ENCODE measurements at places on chromosomes 11 and 22. TPM values are rescaled to one million over a fixed set of nuclear protein-coding genes. Genes with fewer than 3 reads are reported as not detected.
A peak's percentile ranks its signal among the peaks of the same experiment; 100 is the strongest.

GRCh38 chr11:120174866-120175265 is 36.0 kb upstream of the OAF start:
- peaks cover 12% of the 10 kb centered on the region for H3K27me3 ChIP-seq
- H3K27ac ChIP-seq = no peak overlapping the region
- H3K4me3 ChIP-seq = no peak overlapping the region
- peaks cover 30% of the 10 kb centered on the region for H3K4me1 ChIP-seq
- H3K36me3 ChIP-seq = no peaks in the 10 kb centered on the region

DNA sequence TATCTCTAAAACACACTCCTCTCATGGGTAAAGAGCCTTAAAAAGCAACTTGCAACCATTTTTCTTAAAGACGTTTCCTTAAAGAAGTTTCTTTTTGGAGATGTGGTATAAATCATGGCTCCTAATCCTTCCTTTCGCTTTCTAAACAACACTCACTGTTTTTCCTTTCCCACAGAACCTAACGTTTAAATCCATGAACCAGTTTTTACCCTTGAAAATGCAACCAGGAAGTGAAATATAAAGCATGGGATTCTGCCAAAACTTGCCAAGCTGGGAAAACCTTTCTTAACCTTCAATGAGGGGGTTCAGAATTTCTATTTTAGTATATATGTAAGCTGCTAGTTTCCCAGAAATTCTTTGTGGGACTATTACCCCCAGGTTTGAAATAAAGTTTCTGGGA is 8.6 kb downstream of the PLEKHA7 start:
- DNase-seq = no peak
- H3K4me3 ChIP-seq = no peak overlapping the region
- H3K27ac ChIP-seq = no peak overlapping the region
- H3K27me3 ChIP-seq = no peaks in the 10 kb centered on the region

DNA sequence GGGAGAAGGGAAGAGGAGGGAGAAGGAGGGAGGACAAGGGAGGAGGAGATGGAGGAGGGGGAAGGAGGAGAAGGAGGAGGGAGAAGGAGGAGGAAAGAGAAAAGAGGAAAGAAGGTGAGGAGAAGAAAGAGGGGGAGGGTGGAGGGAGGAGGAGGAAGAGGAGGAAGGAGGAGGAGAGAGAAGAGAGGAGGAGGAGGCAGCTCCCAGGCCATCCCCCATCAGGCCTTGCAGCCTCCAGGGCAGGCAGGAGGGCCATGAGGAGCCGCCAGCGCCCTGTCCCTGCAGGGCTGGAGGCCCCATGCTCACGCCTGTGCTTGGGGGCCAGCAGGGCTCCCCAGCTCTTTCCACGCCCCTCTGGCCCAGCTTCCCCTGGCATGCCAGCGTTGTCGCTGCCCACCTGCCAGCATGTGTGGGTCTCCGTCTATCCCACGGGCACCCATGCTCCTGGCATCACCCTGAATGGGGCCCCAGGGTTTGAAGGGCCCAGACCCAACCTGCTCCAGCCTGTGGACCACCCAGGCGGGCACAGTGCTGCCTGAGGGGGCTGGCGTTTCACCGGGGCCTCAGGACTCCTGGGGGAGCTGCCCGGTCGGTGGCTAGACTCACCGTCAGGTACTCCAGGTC is 5.2 kb downstream of the TSPAN32 start:
- no peaks in the 10 kb centered on the region for H3K27me3 ChIP-seq
- H3K4me1 ChIP-seq = peaks cover 71% of the 10 kb centered on the region
- DNase-seq = no peak
- H3K36me3 ChIP-seq = peaks cover 2% of the 10 kb centered on the region
- H3K4me3 ChIP-seq = no peak overlapping the region
- peak overlapping the region; percentile 79 for H3K27ac ChIP-seq

DNA sequence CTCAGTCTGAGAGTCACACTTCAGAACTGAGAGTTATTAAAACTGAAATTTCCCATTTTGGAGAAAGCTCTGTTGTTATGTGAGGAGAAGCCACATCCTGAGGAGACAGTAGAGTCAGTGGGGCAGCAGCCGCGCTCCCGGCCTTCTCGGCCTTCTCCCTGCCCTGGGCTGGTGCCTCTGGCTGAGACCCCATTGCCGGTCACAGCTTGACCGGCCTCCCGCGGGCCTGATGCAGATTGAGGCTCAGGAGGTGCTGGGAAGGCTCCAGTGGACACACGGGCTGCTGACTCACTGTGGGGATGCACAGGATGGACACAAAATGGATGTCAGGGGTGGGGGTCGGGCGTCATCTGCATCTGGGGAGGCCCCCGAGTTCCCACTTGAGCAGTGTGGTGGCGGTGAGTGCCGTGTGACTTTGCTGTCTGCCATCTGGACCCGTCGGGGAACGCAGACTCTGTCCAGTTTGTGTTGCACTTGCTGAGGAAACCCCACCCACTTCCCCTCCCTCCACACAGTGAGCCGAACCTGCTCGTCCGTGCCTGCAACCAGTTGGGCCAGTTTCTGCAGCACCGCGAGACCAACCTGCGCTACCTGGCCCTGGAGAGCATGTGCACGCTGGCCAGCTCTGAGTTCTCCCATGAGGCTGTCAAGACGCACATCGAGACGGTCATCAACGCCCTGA is 50.1 kb downstream of the MUC6 start:
- no peak overlapping the region for H3K27ac ChIP-seq
- no peak for DNase-seq
- peaks cover 97% of the 10 kb centered on the region for H3K36me3 ChIP-seq
- peaks cover 6% of the 10 kb centered on the region for H3K4me1 ChIP-seq
- no peak overlapping the region for H3K4me3 ChIP-seq

DNA sequence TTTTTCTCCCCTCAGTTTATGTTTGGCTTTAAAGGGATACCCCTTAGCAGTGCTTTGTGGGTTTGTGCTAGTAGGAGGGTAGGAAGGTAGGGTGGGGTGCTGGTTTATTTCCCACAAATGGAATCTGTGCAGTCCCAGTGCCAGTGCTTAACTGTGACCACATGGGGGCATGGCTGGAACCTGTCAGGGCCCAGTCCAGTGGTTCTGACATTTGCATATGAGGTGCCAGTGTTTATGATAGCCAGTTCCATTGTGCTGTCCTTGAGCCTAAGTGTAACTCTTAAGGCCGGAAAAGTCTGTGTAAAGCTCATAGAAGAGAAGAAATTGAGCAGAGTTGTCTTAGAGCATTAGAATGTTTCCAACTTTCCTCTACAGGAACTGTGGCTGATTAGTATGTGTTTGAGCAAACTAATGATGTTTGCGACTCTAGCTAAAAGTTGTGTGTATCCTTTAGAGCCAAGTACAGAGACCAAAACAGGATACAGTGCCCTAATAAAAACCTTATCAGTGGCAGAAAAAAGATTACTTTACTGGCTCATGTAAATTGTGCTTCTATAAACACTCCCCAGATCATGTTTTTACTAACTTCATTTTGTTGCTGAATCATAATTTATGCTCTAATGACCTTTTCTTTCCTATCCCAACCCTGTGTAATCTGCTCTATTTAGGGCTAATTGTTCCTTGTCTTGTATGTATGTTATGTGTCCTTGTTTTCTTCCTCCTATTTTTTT is 38.1 kb downstream of the DIXDC1 start:
- no peak for DNase-seq
- H3K36me3 ChIP-seq = peaks cover 14% of the 10 kb centered on the region
- no peak overlapping the region for H3K27ac ChIP-seq
- no peak overlapping the region for H3K4me3 ChIP-seq
- H3K27me3 ChIP-seq = no peaks in the 10 kb centered on the region

- DNase-seq = peak; percentile 62
- no peaks in the 10 kb centered on the region for H3K36me3 ChIP-seq
- H3K4me1 ChIP-seq = no peaks in the 10 kb centered on the region
- H3K27ac ChIP-seq = no peak overlapping the region
- no peaks in the 10 kb centered on the region for H3K27me3 ChIP-seq
These were observed 46.4 kb downstream of the PAX6 start for GRCh38 chr11:31764766-31765165.

DNA sequence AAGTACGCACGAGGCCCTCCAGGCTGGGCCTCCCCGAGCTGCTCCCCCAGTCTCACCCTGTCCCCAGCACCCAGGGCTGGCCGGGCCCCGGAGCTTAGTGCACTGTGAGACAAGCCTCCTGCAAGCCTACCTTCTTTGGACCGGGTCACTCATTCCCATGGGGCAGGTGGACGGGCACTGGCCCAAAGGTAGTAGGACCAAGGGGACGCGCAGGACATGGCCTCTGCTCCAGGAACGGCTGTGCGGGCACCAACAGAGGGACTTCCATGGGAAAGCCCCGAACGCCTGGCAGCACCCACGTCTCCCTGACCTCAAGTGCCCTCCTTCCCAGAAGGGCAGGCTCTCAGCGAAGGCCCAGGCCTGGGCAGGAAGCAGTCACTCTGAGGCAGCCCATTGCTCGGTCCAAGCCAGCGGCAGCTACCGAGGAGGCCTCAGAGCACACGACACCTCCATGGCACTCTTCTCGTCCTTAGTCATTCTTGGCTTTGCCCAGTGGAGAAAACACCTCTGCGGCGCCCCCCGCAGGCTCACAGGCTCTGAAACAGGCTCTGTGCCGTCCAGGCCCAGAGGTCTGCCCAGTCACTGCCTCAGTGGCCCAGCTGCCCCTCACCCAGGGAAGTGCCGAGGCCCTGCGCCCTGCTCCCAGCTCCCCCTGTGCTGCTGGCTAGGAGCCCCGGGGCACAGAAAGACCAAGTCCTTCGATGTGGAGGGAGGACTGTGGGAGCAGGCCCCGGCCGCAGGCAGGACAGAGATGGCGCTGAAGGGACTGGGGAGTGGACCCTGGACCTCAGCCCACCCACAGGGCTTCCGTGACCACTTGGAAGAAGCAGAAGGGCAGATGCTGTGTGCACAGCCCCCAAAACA is 3.8 kb downstream of the MOB2 start:
- no peaks in the 10 kb centered on the region for H3K27me3 ChIP-seq
- H3K4me1 ChIP-seq = peaks cover 50% of the 10 kb centered on the region
- H3K27ac ChIP-seq = no peak overlapping the region
- DNase-seq = no peak
- no peak overlapping the region for H3K4me3 ChIP-seq

DNA sequence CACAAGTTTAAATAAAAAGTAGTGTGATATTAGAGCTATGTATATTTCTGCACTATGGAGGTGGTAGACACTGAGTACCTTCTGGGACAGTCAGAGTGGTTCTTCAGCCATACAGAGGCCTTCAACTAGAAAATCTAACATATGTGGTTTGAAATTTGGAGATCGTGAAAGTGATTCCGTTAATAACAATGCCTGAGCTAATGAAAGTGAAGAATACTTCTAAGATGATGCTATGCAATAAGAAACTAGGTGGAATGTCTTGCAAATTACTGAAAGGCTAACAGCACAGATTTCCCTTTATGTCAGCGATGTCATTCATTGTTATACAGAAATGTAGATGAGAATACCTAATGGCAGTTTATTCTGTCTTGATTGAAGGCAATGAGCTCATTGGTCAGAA is 1984.7 kb upstream of the RAG2 start:
- no peaks in the 10 kb centered on the region for H3K27me3 ChIP-seq
- no peak overlapping the region for H3K4me3 ChIP-seq

- no peaks in the 10 kb centered on the region for H3K4me1 ChIP-seq
- H3K27ac ChIP-seq = no peak overlapping the region
- peaks cover 4% of the 10 kb centered on the region for H3K27me3 ChIP-seq
- no peak overlapping the region for H3K4me3 ChIP-seq
These were observed 61.6 kb upstream of the PTPN5 start for GRCh38 chr11:18853086-18853720.

DNA sequence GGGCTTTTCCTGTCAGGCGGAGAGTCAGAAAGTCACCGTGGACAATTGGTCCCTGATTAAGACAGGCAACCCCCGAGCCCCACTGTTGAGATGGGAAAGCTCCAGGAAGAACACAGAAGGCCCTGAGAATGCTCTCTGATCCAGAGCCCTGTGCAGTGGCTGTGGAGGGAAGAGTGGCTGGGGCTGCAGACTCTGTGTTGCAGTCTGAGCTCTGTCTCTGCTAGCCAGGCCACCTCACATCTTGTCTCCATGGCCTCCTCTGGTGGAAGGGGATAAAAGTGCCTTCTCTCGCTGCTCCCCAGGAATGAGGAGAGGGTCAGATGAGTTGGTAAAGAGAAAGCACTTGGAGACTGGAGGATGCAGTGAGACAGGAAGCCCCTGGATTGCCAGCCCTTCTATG is 141.2 kb downstream of the CEP164 start:
- no peak for DNase-seq
- no peaks in the 10 kb centered on the region for H3K27me3 ChIP-seq
- peaks cover 9% of the 10 kb centered on the region for H3K4me1 ChIP-seq
- H3K4me3 ChIP-seq = no peak overlapping the region
- H3K36me3 ChIP-seq = peaks cover 21% of the 10 kb centered on the region
- H3K27ac ChIP-seq = no peak overlapping the region

- no peaks in the 10 kb centered on the region for H3K27me3 ChIP-seq
- H3K4me1 ChIP-seq = peaks cover 85% of the 10 kb centered on the region
- peak; percentile 69 for DNase-seq
- H3K4me3 ChIP-seq = peak within 1 kb of the TSS; percentile 77
- peaks cover 68% of the 10 kb centered on the region for H3K36me3 ChIP-seq
These were observed at the start of gene PLXNB2 for GRCh38 chr22:50306753-50307749. PLXNB2 (minus strand) TSS chr22:50307646; CDS start chr22:50290584, 17,062 bp downstream.

DNA sequence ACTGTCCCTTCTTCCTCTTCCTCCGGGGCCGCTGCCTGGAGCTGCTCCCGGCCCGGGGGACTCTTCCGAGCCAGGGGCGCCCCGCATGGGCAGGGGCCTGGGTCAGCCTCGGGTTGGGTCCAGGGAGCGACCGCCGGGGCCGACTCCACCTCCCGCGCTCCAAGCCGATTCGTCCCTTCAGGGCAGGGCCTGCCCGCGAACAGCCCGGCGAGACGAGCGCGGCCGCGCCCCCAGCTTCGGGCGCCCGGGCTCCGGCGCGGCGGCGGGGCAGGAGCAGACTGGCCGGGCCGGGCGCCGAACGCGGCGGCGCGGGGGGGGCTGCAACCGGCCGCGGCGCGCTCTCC is at the start of gene LARGE1:
Gene LARGE1 (minus strand): TSS at position 280 of the 344 bp plus-strand sequence.
- H3K4me1 ChIP-seq = peaks cover 23% of the 10 kb centered on the region
- DNase-seq = peak; percentile 29
- H3K27me3 ChIP-seq = no peaks in the 10 kb centered on the region
- peak within 1 kb of the TSS; percentile 86 for H3K27ac ChIP-seq

GRCh38 chr11:102064316-102064715 is 17.1 kb downstream of the CFAP300 start:
- no peaks in the 10 kb centered on the region for H3K27me3 ChIP-seq
- no peak for DNase-seq
- H3K36me3 ChIP-seq = no peaks in the 10 kb centered on the region
- no peak overlapping the region for H3K27ac ChIP-seq
- no peak overlapping the region for H3K4me3 ChIP-seq

GRCh38 chr22:31346255-31346732 is at the start of gene PATZ1:
PATZ1 (minus strand) TSS chr22:31346346; CDS start chr22:31345602, 744 bp downstream.
- peak within 1 kb of the TSS; percentile 78 for H3K4me3 ChIP-seq
- H3K36me3 ChIP-seq = peaks cover 34% of the 10 kb centered on the region
- peak within 1 kb of the TSS; percentile 98 for H3K27ac ChIP-seq
- H3K4me1 ChIP-seq = peaks cover 59% of the 10 kb centered on the region
- peak; percentile 87 for DNase-seq
- H3K27me3 ChIP-seq = no peaks in the 10 kb centered on the region

GRCh38 chr11:95148406-95148805 is 58.8 kb downstream of the ENDOD1 start:
- no peak overlapping the region for H3K27ac ChIP-seq
- peaks cover 4% of the 10 kb centered on the region for H3K27me3 ChIP-seq
- H3K4me1 ChIP-seq = peaks cover 23% of the 10 kb centered on the region
- DNase-seq = no peak
- no peak overlapping the region for H3K4me3 ChIP-seq

The NRGN gene
- 31.4 TPM for polyA plus RNA-seq

The SHISA8 gene
- 5.2 TPM for polyA plus RNA-seq

The FOLR2 gene
- polyA plus RNA-seq = 16.3 TPM

The YPEL1 gene
- polyA plus RNA-seq = 20.6 TPM

The TNNT3 gene
- polyA plus RNA-seq = 14.8 TPM

The MMP8 gene
- not detected for polyA plus RNA-seq

The SYCE3 gene
- polyA plus RNA-seq = not detected

The CCDC157 gene
- 10.1 TPM for polyA plus RNA-seq

The SLC22A8 gene
- polyA plus RNA-seq = 0.46 TPM

The HOATZ gene
- 7.6 TPM for polyA plus RNA-seq

The MPZL3 gene
- 1.4 TPM for polyA plus RNA-seq

The CECR2 gene
- 17.0 TPM for polyA plus RNA-seq
